ENCODE measurements at places on chromosomes 2 and 18.

DNA sequence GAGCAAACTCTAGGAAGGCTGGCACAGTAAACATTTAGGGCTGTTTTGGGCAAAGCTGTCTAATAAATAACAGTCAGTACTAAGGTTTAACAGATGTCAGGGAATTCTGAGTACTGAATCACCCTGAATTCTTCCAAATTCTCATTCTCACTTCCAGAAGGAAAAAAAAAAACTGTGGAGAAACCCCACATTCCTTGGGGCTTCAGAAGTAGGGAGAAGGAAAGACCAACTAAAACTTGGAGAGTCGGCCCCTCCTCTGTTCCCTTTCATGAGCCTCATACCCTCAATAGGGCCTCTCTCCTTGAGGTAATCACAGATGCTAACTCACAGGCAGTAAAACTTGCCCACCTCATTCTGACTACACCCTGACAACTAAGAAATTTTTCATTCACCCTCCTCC, 62.1 kb downstream of the CCDC148 start:
- no peak for DNase-seq

DNA sequence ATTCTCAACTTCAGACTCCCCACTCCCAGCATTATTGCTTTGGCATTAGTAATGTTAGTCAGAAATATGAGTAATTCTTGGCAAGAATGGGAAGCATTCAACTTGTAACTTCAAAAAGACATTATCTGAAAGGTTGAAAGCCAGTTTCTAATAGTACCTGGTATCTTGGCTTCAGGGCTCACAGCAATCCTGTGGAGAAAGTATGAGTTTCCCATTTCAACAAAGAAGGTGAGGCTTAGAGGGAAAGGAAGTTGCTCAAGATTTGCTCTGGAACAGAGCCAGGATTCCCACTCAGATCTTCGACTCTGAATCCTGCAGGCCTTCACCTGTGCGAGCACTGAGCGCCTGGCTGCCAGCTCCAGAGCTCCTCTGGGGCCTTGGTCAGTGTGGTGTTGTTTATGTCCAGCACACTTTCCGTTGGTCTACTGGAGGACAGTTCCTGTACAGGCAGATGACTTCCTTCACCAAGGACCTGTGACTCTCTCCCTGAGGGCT, 136.1 kb downstream of the MCFD2 start:
- no peak for DNase-seq

- DNase-seq = no peak
These were observed 148.7 kb downstream of the AGAP1 start for GRCh38 chr2:235642446-235643098.

GRCh38 chr2:113755035-113755834, 1.2 kb downstream of the SLC35F5 start:
- no peak for DNase-seq

DNA sequence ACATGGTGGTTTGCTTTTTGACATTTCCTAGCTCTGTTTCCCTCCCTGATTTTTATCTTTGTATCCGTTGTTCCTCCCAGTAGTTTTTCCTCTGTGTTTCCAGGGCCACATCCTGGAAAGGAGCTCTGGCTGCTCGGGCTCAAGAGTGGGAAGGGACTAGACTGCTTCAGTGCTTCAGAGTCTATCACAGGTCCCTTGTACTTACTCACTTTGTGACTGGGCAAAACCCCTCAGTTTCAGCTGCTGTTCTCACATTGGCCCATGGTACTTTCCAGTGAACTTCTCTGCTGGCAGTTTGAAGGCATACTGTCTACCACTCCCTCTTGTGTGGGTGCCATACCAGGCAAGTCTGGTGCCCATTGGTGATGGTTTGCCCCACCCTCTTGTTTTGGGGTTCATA, 7.5 kb upstream of the STAMBP start:
- DNase-seq = no peak

DNA sequence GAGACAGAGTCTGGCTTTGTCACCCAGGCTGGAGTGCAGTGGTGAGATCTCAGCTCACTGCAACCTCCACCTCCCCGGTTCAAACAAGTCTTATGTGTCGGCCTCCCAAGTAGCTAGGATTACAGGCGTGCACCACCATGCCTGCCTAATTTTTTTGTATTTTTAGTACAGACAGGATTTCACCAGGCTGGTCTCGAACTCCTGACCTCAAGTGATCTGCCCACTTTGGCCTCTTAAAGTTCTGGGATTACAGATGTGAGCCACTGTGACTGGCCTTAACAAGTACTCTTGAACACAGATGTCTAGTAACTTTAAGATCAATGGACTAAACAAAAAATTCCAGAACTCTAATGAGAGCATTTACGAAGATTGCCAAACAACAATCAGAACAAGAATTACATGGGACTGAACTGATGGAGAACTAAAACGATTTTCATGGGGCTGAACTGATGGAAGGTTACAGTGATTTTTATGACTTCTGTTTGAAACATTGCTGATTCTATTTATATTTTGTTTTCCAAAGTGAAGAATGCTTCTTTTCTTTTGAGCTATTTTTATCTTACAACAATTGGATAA, 46.5 kb upstream of the ST3GAL5 start:
- DNase-seq = no peak

- DNase-seq = no peak
These were observed 73.7 kb downstream of the MEIS1 start for GRCh38 chr2:66508484-66509071.

GRCh38 chr2:22907330-22907729, 477.6 kb upstream of the KLHL29 start:
- DNase-seq = no peak

GRCh38 chr18:54531402-54532065, 59.5 kb upstream of the DYNAP start:
- no peak for DNase-seq

DNA sequence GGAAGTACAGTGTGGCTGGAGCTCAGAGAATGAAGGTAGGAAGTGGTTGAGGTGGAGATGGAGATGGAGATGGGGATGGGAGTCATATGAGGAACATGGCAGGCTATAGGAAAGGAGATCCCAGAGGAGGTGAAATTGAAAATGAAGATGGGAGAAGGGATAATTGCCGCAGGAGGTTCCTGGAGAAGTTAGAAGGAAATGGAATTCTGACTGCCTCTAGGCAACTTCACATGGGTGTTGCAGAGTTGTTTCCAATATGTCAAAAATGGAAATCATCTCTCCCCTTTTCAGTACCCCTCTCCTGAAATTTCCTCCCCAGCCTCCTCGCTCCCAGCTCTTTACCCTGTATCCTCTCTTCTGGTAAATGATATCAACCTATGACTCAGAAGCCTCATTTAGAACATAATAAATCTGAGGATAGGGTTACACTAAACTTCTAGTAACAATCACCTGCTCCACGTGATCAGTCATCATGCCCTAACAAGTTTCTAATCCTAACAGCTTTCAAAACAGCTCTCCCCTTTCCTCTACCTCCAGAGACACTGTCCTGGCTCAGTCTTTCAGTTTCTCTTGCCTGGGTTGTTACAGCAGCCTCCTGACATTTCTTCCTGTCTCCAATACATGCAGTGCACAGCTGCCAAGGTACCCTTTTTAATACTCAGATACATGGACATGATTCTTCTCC, 201.9 kb upstream of the RBMS1 start:
- no peak for DNase-seq

Measured in glomerular endothelial cell (primary cell).